ENCODE measurements at places on chromosomes 7 and 10.
A peak's percentile ranks its signal among the peaks of the same experiment; 100 is the strongest.

DNA sequence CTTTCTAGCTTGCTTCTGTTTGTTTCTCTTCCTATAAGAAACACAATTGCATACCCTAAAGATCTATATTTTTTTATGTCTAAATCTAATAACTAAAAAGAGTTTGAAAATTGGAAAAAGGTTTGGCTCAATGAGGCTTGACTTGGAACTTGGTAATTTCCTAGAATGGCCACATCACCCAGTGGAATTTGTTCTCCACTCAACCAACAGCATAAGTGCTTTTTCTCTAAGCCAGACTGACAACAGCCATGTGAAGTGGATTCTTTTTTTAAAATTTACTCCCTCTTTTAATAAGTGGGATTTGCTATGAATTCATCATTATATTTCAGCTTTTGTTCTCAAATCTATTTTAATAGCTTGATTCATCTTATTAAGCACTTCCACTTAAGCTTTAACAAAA is 33.8 kb downstream of the GBF1 start:
- DNase-seq: no peak

DNA sequence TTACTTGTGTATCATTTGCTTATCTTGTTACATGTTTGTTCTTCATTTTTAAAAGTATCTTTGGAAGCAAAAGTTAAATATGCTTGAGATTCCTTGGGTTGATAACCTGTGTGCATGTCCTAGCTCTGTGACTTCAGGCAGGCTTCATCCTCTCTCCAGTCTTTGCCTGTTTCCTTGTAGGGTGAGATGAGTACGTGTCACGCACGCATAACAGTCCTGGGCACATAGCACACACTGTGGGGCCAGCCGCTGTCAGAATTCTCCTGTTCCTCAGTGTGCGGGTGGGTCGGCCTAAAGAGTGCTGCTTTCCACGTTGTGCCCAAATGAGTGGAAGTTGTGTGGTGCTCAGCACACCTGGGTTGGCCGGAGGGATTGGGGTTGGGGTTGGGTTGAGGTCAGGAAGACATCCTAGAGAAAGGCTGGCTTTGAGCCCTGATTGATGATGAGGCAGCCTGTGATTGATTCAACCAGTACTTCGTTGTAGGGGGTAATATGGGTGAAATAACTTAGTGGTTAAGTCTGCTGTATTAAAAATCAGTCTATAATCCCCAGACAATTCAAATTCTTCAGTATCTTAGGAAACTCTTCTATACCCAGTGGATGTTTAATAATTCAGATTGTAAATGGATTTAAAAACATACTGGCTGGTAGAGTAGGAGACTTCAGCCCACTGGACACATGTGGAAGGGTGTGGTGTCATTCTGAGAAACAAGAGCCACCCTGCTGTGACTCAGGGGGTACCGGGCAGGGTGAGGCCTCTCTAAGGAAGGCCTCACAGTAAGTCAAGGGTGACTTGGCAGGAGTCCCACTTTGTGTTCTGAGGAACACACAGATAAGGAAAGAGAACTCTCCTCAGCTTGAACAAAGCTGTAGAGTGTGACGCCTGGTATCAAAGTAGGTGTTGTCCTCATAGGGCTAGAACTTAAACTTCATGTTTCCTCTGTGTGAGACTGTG is 54.8 kb downstream of the DAGLB start:
- peak; percentile 64 for DNase-seq

DNA sequence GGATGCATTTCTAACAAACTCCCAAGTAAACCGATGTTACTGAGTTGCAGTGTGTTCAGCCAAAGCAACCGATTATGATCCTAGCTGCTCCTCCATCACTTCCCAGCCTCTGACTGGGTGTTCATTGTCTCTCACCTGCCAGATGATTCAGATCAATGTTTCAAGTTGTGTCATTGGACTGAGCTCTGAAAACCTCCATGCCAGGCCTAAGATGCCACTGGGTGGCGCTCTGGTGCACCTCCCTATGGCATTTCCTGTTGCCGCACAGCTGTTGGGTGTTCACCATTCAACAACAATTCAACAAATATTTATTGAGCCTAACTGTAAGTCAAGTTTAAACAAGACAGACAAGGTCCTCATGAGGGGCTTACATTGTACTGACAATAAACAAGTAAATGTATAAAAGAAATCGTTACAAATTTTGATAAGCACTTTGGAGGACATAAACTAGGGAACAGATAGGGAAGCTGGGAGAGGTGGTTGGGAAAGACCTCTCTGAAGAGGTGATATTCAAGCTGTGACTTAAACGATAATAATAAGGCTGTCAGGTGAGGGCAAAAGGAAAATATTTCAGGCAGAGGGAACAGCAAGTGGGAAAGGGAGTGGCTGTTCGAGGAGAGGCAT is 22.8 kb downstream of the RGR start:
- peak; percentile 48 for DNase-seq

GRCh38 chr10:110425684-110426293 is 71.9 kb upstream of the DUSP5 start:
- peak; percentile 79 for DNase-seq

- no peak for DNase-seq
These were observed 208.2 kb downstream of the TFEC start for GRCh38 chr7:115822380-115822779.

GRCh38 chr7:6315746-6316145 is 43.3 kb upstream of the CYTH3 start:
- DNase-seq: no peak

GRCh38 chr7:96179341-96179740 is 142.6 kb downstream of the SLC25A13 start:
- no peak for DNase-seq

GRCh38 chr7:95601316-95601715 is 5.0 kb upstream of the PDK4 start:
- DNase-seq: no peak

DNA sequence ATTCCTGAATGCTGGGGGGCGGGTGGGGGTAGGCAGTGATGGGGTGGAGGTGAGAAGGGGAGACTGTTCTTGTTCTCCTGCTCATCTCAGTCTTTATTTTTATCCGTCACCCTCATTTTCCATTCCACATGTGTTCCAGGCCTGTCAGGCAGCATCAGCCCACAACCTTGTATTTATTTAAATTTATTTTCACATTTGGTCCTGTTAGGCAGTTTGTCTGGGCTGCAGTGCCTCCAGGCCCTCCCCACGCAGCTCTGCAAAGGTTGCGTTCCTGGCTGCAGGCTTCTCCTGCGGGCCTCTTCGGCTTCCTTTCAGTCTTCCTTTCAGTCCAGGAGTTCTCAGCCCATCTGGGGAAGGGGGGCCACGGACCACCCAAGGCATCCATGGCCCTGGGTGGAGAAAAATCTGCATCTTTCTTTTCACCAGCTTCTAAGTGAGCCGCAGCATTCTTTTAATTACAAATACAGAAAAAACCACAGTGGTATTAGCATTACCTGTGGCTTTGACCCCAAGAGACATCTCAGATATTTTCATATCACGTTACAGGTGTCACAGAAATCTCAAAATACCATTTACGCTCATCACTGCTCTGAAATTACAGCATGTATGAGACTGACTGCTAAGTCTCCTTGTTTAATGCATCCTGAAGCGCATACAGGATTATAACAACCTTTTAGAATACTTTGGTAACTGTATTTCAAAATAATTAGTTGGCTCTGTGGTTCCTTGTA is 94.0 kb downstream of the C10orf105 start:
- no peak for DNase-seq

GRCh38 chr10:51002469-51002868 is 71.8 kb upstream of the PRKG1 start:
- DNase-seq: no peak

DNA sequence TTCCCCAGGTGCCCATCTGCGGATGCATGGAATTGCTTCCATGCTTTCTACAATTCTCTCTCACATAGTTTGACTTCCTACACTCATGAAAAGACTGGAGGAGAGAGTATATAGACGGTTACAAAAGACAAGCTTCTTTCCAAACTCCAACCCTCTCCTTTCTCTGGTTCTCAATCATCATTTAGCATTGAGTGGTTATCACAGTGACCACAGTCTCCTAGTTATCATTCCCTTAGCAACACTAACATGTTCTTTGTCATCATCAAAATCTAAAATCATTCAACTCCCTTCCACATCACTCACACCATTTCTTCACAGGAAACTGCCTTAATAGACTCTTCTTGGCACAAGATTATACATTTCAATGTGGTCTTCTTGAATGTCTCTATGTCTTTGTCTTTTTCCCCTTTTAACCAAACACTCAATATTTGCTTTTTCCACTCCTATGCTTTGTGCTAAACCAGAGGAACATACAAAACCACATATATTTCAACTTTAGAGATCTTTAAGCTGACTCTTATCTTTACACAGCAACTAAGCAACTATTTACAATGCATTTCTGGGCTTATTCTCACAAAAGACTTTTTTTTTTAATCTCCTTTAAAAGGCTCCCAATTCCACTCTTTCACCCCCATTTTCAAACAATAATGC is 126.3 kb downstream of the CNOT4 start:
- no peak for DNase-seq

DNA sequence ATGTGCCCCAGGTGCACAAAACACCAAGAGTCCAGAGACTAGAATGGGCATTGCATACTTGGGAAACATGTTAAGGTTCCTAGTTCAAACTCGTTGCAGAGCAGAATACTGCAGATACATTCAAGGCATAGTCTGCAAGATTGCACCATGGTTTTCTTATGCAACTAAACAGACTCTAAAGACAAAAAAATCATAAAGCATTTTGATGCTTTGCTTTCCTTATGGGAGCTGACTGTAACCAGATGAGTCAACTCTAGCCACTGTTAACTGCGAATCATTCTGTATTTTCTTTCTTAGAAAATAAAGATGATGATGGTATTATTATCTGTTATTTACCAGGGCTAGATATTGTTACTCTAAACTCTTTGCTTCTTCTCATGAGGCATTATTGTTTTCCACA is 19.7 kb downstream of the TRUB1 start:
- DNase-seq: no peak

DNA sequence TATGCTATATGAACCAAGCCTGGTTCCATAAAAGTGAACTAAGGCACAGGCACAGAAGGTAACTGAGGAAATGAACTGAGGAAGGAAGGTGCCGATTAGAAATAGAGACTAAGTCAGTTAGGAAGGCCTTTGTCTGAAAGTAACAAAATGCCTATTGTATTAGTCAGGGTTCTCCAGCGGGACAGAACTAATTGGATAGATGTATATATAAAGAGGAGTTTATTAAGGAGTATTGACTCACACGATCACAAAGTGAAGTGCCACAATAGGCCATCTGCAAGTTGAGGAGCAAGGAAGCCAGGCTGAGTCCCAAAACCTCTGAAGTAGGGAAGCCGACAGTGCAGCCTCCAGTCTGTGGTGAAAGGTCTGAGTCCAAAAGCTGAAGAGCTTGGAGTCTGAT is 13.9 kb upstream of the PLXNA4 start:
- DNase-seq: no peak

- DNase-seq: no peak
These were observed 3.7 kb downstream of the PLXNA4 start for GRCh38 chr7:132572526-132572925.

GRCh38 chr10:87887146-87887545 is 23.7 kb downstream of the PTEN start:
- no peak for DNase-seq

DNA sequence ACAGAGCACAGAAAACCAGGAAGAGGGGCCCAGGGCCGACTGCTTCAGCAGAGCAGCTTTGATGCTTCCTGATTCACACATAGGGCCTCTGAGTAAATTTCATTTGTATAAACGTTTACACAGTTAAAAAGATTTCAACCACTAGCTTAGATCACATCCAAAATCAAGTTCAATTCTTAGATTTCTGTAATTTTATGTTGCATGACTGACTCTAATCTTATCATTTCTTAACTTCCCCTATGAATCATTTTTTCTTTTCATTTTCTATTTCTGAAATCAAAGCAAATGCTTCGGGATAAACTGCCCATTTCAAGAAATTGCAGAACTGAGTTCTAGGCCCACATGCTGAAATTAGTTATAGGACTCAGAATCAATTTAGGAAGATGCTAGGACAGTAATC is 224.7 kb downstream of the INHBA start:
- no peak for DNase-seq

- DNase-seq: peak; percentile 32
These were observed 194.0 kb upstream of the PRPS1L1 start for GRCh38 chr7:18221377-18222293.

DNA sequence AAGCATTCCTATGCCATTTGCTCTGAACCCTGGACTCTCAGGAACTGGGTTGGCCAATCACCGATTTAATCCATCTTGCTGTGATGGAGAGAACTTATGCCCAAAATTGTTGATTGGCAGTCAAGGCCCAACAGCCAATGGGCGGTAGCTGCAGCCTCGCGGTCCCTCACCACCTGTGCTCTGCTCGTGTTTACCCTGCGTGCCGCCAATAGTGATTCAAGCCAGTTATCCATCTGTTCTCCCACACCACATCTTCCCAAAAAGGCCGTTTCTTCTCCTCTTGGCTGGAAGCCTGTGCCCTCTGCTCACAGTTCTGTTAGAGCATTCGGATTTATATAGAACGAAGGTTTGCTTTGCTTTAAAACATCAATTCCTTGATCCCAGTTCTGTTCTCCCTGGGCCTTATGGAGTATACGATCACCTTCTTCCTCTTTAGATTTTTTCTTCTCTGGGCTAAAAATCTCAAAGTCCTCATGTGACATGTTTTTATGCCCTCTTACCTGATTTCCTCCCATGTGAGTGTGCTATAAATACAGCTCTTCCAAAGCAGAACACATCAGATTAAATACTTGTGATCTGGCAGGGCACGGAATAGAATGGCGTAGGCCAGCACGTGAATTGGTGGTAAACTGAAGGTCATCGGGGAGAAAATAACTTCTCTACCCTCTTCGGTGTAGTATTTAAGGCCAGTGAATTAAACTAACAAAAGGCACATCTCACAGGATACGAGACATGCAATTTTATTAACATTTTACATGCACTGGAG is 212.8 kb downstream of the NSUN6 start:
- DNase-seq: no peak

DNA sequence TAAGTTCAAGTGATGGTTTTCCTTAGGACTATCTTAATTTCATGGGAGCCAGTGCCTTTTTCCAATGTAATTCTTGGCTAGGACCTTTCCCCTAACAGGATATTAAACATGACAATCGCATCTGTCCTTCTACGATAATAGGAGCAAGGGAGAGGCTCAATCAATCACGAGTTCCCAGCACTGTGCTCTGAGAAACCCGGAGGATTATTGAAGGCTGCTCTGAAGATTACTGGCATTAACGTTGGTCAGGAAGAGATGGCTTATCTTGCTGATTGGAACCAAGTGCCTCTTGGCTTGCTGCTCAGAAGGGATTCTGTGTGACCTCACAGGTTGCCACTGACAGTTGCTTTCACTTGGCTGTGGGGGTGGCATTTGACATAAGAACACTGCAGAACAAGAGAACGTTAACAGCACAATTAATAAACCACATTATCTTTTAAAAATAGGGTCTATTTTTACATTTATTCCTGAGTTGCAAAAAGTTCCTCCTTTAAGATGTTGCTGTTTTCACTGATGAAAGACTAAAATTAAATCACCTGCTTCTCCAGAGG is 252.1 kb upstream of the TAC1 start:
- DNase-seq: no peak

All from GM03348 (cell line).